ENCODE measurements at places on chromosomes 3 and 15.

DNA sequence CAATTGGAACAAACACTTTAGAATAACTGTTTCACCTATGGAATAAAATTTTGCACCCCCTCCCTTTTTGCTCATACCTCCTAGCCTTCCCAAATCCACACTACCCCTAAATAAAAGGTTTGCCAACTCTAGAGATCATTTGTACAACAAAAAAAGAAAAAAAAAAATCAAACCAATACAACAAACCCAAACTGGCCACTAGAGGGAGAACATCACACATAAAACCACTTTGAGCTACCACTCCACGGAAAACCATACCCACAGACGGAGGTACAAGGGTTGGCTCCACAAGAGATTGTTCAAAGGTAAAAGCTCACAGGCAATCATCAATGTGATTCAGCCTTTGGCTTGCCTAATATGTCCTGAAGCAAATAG is 47.6 kb downstream of the SETMAR start:
- DNase-seq = peak; percentile 36

- DNase-seq = no peak
Observed at GRCh38 chr3:29185706-29186105, 95.2 kb upstream of the RBMS3 start.

- no peak for DNase-seq
Observed at GRCh38 chr3:118817748-118818165, 216.9 kb downstream of the IGSF11 start.

GRCh38 chr3:13657660-13658435 is 108.9 kb downstream of the FBLN2 start:
- peak; percentile 67 for DNase-seq

- no peak for DNase-seq
Observed at GRCh38 chr3:43883729-43884396, 193.1 kb downstream of the ABHD5 start.

- no peak for DNase-seq
Observed at GRCh38 chr15:89758981-89759380, 7.9 kb upstream of the MESP1 start.

DNA sequence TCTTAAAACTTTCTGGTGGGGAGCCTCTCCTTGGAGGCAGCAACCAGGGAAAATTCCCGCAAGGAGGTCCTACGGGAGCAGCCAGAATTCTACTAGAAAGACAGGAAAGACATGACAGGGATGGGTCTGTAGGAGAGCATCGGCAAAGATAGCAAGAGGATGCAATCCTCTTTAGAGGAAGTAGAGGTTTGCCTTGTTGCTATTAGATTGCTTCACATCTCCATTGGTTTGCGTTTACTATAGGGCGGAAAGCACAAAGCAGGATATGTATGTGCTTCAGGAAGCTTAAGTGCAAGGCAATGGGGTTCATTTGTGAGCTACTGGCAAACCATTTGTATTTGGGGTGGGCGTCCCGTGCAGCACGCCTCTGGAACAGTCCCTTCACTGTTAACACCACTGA is 193.0 kb downstream of the RORA start:
- DNase-seq = no peak

- no peak for DNase-seq
Observed at GRCh38 chr15:74843891-74844299, 939 bp upstream of the ULK3 start.

GRCh38 chr3:34889641-34890040 is 749.7 kb upstream of the ARPP21 start:
- no peak for DNase-seq

DNA sequence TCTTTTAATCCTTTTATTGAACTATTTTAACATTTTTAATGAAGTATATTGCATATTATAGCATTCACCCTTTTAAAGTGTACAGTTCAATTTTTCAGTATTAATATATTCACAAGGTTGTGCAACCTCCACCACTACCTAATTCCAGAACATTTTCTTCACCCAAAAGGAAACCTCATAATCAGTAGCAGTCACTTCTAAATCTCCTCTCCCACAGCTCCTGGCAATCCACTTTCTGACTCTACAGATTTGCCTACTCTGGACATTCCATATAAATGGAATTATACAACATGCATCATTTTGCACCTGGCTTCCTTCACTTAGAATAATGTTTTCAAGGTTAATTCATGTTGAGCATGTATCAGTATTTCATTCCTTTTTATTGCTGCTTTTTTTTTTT is 55.0 kb upstream of the HRH1 start:
- no peak for DNase-seq

DNA sequence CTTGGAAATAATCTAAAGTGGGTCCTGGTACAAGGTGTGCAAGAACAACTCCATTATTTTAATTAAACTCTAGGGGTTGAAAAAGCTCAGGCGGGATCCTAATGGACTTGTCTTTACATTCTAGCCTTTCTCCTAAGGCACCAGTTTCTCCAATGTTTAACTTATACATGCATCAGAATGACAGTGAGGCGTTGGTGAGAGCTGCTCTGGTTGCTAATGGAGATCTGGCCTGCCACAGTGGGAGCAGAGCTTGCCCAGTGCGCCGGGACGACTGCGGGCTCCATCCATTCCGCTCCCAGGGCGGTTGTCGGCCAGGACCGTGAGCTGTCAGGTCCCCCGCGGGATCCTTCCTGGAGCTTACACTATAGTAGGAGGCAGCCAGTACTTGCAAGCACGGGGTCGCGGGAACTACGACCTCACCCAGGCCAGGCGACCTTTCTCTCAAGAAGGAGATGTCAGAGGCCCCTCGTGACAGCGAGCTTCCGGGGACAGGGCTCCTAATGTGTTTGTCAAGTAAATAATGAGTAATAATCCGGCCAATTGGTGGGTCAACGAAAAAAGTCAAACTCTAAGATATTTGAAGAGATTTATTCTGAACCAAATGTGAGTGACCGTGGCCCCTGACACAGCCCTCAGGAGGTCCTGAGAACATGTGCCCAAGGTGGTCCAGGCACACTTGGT is 991 bp upstream of the HIGD1A start:
- DNase-seq = peak; percentile 45

- DNase-seq = no peak
Observed at GRCh38 chr3:56189536-56189935, 278.7 kb downstream of the ERC2 start.

GRCh38 chr3:194618858-194619608 is 14.2 kb downstream of the TMEM44 start:
- DNase-seq = no peak

Measured in right kidney (tissue), 9 donors.